ENCODE measurements at places on chromosomes 5 and 9.

DNA sequence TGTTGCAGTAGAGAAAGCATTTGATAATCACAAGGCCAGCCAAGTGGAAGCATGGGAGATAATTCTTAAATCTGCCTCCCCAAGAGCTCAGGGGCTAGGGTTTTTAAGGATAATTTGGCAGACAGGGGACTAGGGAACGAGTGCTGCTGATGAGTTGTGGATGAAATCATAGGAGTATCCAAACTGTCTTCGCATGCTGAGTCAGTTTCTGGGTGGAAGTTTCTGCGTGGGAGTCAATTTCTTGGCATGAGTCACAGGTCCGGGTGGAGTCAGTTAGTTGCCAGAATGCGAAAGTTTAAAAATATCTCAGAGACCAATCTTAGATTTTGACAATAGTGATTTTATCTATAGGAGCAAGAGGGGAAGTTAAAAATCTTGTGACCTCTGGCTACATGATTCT lies 112.6 kb downstream of the TMC1 start:
- DNase-seq, result no peak

DNA sequence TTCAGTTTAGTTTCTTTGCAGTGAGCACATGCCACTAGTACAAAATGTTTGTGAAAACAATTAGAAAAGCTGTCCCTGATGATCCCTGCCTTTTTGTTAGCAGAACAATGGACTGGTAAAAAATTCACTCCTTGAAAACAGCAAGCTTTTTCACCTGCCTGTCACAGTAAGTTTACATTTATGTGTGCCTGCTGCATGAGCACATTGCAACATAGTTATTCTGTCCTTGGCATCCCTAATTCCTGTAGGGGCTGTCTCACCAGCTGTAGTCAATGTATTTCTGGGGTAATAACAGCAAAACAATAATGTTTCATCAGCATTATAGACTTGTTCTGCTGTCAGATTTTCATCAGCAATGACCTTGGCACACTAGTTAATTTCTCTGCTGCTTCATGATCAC lies 11.6 kb upstream of the ZNF367 start:
- DNase-seq, result no peak

DNA sequence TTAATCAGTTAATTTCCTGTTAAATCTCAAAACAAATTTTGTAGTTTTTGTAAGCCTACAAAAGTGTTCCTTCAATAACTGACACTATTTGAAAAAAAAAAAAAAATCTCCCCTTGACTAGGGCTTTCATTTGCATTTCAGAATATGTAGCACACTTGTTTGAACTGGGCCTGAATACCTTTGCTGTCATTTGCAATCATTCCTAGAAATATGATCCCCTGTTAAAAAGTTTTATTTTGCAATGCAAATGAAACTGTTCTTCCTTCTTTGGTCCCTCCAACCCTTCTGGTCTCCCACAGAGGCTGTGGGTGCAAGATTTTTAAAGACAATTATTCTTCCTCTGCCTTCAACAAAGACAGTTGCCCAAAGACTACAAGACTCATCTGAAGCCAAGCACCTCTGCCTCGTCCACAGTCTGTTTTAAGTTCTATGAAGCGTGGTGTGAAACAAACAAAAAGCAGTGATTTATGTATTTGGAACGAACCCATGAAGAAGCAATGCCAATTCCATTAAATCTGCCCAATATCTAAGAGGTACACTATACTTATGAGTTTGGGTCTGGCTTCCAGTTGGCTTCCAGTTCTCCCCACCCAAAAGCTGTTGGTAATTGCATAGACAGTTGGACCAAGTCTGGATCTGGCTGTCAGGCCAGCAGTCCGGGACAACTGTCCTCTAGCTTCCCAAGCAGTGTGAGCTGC lies 66.1 kb downstream of the CFAP90 start:
- no peak for DNase-seq

- DNase-seq, result no peak
Measured at GRCh38 chr5:98307811-98308210, 465.7 kb upstream of the RGMB start.

- DNase-seq, result no peak
Measured at GRCh38 chr9:128556276-128556675, 3.9 kb downstream of the SPTAN1 start.

DNA sequence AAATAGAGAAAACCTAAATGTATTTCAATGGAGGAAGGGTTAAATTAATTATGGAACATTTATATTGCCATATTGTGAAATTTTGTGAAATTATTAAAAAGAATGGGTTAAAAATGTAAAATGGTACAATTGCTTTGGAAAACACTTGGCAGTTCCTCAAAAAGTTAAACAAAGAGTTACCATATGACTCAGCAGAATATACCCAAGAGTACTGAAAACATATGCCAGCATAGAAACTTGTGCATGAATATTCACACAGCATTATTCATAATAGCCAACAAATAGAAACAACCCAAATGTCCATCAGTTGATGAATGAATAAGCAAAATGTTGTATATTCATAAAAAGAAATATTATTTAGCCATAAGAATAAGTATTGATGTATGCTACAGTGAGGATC lies 181.0 kb upstream of the MAST4 start:
- DNase-seq, result no peak

- DNase-seq, result no peak
Measured at GRCh38 chr9:121861501-121862180, 210.2 kb downstream of the DAB2IP start.

DNA sequence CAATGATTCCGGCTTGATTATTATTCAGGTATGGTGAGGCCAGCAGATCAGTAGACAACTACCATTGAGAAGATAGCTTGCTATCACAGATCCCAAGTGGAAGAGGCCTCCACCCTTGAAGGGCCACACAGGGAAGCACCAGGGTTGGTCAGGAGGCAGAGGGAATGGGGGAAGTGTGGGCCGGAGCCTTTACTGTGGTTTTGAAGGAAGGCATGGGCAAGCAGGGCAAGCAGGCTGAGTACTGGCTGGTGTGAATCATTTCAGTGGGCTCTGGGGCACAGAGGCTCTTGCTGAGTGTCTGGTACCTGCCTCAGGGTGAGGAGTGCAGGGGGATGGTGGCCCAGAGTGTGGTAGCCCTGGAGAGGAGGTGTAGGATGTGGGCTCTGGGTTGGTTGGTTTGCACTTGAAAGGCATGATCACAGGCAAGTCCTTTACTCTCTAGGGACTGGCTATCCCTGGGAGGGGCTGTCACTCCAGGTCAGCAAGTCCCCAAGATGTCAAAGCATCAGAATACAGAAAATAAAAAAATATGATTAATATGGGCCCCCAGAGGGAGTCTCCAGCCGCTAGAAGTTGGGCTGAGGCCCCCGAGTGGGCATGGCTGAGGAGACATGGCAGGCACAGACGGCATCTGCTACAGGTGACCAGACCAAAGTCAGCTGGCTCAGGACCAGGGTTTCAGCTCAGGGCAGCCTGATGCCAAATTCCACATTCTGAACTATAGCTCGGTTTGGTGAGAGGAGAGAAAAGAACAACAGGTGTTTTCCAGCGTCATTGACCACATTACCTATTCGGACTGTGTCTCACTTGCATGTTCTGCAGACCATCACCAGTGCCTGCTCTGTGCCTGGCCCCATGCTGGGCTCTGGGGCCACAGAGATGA lies 9.7 kb upstream of the SUSD3 start:
- DNase-seq, result no peak

DNA sequence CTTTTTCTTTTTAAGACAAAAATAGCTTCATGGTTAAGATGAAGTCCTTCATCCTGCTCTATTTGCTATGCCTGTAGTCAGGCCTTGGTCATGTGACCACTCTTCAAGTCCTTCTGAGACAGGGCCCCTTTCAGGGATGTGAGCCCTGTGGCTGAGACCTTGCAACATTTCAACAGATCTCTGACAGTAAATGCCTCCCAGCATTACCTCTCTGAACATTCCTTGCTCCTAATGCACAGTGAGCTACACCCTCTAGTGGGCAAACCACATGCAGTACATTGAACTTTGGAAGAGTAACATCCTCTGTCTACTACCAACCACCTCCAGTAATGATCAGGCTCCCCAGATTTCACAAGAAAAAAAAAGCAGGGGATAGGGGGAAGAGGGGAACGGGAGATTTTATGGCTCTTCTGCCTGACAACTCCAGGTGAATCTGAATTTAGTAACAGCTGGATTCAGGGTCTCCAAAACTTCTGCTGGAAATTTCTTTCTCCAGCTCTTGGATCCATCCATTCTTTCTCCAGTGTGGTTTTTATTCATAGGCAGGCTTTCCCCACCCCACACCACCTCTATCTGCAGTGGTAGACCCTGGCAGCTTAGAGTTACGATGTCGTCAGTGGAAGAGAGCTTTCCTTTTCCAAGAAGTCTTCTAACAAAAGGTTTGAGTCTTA lies 8.9 kb upstream of the FBXO38 start:
- peak; percentile 6 for DNase-seq

- no peak for DNase-seq
Measured at GRCh38 chr5:73005886-73006285, 50.0 kb downstream of the FCHO2 start.

DNA sequence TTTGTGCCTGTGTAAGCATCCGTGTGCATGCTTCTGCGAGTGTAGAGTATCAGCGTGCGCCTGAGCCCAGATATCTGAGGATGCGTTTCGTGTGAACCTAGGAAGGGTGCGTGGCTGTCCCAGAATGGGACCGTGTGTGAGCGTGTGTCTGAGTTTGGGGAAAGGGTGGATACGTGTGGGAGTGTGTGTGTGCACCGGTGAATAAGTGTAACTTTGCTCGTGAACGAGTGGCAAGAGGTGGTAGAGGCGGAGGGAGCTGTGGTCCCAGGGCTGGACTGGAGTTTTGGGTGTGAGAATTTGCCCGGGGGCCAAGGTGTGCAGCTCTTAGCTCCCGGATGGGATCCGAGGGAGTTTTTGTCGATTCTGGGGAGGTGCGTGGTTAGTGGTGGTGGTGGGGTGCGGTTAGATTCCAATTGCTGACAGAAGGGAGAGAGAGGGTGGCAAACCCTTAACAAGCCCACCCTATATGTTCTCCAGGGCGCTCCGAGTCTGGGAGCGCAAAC lies 686 bp upstream of the COL27A1 start:
- no peak for DNase-seq

DNA sequence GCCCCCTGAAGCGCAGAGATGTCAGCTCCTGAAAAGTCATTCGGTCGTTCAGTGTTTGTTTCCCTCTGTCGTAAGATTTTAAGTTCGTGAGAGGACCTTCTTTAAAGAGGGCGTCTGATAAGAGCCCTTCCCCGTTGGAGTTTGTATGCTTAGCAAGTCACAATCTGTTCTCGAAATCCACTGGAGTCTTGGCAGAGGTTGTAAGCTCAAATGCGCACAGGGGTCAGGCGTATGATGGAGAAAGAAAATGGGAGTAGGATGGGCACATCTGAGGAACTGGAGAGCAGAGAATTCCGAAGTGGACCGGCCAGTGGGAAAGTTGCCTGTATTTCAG lies 710 bp downstream of the HSD17B4 start:
- DNase-seq, result no peak

- no peak for DNase-seq
Measured at GRCh38 chr9:117080765-117081390, 334.0 kb downstream of the ASTN2 start.

Measured in left renal cortex interstitium (tissue), 4 donors.